ENCODE measurements at places on chromosomes 6 and 20.

DNA sequence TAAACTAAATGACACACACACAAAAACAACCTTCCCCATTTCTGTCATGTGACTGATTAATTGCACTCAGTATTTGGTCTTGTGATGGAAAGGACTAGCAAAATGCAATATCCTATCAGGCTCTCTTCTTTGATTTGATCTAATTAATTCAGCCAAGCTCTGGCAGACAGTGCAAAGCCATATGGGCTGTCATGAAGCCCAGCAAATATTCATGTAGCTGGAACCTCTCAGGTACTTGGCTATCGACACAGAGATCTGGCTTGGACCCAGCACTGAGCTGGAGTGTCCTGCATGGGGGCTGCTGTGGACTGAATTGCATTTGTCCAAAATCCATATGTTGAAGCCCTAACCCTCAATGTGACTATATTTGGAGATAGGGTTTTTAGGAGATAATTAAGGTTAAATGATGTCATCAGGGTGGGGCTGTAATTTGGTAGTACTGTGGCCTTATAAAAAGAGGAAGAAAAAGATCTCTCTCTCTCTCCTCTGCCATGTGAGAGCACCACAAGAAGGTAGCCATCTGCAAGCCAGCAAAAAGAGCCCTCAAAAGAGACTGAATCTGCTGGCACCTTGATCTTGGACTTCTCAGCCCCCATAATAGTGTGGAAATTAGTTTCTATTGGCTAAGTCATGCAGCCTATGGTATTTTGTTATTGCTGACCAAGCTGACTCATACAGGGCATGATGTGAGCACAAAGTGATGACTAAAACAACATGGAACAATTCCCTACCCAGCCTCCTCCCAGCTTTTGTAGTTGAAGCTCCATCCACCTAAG, 77.1 kb downstream of the STMND1 start:
- DNase-seq = no peak

DNA sequence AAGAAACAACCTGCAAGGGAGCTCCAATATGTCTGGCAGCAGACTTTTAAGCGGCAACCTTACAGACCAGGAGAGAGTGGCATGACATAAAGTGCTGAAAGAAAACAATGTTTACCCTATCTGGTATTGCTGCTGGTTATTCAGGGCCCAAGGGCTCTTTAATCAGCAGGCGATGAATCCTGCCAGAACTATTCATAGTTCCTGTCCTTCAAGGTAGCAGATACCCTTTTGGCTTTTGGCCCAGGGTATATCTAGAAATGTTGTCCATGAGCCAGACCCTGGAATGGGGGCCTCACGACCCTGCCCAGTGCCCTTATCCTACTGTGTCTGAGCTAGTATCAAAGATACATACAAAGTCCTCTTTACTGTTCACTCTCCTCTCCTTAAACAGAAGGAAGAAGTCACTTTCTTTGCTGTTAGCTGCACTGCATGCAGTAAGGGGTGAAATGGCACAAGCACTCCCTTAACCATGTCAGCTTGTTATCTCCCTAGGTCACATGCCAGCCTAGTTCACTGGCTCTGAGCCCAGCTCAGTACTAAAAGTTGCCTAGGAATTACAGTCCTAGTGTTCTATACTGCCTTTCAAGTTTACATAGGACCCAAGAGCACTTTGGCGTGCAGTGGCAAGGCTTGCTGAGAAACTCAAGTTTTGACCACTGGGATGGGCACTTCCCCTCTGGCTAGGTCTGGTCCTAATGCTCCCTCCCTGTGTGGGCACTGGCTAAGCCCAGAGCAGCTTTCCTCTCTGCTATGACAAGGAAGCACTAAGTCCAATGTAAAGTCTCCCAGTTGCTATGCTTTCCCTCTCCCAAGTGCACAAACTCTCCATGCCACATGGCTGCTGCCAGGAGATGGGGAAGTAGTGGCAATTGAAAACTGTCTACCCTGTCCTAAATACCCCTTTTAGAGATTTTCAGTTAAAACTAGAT, 122.0 kb downstream of the HTR1B start:
- no peak for DNase-seq

DNA sequence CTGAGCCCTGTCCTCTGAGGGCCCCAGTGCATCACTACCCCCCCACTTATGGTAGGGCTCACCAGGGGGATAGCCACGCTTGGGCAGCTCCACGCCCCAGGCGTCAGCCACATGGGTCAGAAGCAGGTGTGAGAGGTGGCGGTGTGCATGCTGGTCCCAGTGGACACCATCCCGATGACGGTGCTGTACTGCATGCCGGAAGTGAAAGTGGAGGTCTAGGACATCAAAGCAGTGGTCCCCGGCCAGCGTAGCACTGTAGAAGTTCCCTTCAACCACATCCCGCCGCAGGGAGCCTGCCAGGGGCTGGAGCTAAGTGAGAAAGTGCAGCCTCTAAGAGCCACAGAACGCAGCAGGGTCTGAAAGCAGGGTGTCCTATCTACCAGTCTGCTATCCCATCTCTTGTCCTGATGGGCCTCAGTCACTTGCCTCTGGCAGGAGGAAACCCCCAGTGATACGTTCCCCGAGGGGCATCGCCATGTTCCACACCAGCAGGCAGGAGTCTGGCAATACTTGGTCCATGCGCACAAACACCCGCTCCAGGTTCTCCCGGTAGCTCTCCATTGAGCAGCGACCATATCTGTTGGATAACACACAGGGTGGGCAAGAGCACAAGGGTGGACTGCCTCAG, 2.2 kb downstream of the PCED1A start:
- no peak for DNase-seq

- no peak for DNase-seq
These were observed 327.0 kb downstream of the NRN1 start for GRCh38 chr6:5679691-5680090.

DNA sequence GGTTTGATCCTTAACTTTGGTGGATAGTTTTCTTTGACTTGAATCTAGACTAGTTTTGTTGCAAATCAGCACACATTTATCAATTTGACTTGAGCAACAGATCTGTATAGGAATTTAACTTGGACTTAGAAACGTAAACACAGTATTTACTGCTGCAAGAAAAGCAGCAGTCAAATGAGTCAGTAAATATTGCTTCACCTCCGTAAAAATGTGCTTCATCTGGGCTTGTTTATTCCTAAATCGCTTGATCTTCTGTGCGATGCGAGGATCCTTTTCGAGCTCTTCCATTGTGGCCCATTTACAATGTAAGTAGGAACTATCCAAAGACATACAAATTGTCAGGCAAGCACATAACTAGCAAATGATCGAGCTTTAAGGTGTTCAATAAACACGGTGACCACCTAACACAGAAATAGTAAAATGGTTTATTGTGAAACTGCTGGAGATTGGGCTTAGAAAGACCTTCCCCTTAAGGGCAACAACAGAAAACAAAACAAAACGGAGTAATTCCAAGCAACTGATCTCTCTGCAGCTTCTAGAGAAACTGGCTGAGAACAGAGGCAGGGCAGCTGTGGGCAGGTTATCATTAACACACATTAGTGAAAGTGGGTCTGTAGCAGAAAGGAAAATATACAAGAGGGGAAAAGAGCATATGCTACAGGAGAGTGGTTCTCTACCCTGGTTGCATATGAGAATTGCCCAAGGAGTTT, 120.8 kb downstream of the CHD6 start:
- DNase-seq = no peak

DNA sequence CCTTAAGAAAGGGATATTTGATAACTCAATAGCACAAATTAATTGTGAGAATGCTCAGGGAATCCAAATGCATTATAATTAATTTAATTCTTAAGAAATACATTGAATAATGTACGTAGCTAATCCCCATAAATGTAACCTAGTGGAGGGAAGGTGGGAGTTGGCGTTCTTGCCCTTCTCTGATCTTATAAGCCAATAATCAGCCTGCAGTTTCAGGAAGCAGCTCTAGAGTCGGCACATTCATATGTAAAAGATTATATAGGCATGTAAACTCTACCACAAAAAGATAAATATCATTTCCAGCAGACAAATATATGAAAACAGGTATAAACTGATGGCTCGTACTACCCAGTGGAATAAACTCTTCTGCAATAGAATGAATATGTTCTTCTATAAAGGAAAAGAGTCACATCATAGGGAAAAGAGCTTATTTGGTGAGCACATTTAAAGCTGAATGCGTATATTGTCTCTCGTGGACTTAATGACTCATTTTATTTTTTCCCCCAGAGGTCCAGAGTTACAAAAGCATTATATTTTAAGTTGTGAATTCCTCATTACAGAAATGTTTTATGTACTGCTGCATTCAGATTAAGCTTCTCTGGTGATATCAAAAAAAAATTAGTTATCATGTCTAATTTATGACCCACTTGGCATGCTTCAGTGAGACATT, 112.2 kb downstream of the TFAP2A start:
- DNase-seq = no peak

GRCh38 chr6:21900730-21901129, 307.2 kb downstream of the SOX4 start:
- no peak for DNase-seq

- DNase-seq = no peak
These were observed 25.9 kb upstream of the EPB41L1 start for GRCh38 chr20:36128463-36129159.

GRCh38 chr6:6287415-6287814, 33.0 kb downstream of the F13A1 start:
- no peak for DNase-seq

DNA sequence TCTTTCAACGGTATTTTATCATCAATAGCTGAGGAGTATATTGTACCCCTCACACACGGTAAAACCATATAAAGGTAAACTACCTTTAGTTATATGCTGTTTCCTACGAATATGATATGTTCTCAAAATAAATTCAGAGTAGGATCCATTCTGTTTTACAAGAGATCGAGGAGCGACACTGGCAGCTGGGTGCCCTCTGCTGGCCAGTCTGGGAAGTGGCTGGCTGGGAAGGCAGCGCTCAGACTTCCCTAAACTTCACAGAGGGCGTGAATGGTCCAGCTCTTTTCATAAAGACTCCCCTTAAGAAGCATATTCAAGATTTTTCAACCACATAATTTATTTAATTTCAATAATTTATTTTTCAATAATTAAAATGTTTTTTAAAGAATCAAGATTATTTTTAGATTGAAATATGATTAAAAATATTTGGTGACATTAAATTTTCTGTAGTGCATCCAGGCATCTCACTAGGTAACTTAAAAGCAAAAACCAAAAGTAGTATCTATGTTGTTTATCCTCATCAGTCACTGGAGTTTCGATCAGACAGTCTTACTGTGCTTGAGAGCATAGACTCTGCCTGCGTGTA, 187.5 kb upstream of the PDE10A start:
- no peak for DNase-seq

DNA sequence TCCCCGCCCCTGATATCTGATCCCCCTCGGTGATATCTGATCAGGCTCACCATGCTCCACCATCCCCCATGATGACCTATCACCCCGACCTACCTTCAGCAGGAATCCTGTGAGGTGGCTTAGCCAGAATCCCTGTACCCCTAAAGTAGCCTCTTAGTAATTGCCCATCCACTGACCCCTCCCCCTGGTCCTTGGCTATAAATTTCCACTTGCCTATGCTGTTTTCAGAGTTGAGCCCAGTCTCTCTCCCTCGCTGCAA, 177.5 kb upstream of the GGTLC1 start:
- no peak for DNase-seq

DNA sequence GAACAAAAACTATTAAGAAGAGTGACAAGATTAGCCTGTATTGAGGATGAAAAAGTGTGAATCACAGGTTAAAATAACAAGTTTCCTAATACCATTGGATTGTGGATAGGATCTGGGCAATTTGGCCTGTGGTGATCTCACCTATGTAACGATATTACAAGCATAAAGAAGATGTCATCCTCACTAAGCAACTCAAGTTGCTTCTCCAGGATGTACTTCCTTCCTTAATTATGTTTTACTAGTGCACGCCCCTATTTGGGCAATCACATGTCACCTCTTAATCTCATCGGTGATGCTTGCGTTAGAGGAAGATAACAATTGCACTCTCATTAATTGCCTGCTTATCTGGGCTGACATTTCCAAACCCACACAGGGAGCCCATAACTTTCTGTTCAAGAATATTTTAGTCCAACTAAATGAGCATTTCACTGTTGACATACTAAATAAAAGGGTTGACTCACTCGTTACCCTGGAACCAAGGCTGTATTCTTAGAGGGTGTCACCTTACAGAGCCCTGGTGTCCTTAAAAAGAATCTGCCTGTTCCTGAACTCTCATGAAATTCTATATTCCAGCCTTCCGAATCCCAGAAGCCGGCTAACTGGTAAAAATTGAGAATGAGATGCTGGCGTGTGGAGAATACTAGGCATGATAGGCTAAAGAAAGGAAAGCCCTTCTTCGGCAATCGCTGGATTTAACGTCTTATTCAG, 88.2 kb upstream of the ATXN1 start:
- DNase-seq = no peak

DNA sequence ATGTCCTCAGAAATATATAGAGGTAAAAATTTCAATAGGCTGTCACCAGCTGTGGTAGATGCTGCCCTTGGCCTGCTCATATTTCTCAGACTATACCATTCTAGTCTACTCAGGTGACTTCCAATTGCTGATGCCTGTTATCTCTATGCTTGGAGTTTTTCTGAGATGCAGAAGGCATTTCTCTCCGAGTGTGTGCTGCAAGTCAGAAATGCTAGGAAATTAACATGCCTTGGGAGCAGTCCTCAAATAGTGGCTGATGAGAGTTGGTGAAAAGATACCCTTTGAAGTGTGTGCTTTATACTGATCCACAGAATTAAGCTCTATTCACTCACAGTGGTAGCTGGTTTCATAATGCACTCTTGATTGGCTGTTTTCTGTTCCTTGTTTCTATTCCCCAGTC, 43.2 kb upstream of the PKIB start:
- no peak for DNase-seq

- DNase-seq = no peak
These were observed 118.9 kb downstream of the QKI start for GRCh38 chr6:163533443-163533842.

DNA sequence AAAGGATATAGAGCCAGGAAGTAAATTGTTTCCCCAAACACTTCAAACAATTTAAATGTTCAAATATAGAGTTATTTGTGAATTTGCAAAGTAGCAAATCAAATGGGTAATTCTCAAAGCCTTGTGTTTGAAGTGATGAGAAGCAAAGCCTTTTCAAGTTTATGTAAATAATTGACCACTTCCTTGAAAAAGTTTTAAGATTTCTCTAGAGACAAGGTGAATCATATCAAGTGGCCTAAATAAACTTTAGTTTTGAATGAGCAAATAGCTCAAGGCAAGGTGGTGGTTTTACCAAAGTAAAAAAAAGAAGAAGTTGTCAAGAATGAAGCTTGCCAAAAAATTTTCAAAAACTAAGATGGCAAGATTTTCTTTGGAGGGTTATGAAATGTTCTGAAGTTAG, 42.6 kb upstream of the IFNGR1 start:
- no peak for DNase-seq

DNA sequence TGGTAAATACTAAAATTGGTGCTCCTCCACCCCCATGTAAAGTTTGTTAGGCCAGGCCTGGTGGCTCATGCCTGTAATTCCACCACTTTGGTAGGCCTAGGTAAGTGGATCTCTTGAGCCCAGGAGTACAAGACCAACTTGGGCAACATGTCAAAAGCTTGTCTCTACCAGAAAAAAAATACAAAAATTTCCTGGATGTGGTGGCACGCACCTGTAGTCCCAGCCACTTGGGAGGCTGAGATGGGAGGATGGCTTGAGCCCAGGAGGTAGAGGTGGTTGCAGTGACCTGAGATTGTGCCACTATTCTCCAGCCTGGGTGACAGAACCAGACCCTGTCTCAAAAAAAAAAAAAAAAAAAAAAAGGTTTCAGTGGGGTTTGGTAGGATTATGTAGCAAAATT, 41.7 kb downstream of the ITCH start:
- DNase-seq = no peak
